ENCODE measurements at places on chromosomes 6 and 20. TPM values are rescaled to one million over a fixed set of nuclear protein-coding genes. Genes with fewer than 3 reads are reported as not detected.

KIAA1586 gene
- total RNA-seq = 4.9 TPM

DNA sequence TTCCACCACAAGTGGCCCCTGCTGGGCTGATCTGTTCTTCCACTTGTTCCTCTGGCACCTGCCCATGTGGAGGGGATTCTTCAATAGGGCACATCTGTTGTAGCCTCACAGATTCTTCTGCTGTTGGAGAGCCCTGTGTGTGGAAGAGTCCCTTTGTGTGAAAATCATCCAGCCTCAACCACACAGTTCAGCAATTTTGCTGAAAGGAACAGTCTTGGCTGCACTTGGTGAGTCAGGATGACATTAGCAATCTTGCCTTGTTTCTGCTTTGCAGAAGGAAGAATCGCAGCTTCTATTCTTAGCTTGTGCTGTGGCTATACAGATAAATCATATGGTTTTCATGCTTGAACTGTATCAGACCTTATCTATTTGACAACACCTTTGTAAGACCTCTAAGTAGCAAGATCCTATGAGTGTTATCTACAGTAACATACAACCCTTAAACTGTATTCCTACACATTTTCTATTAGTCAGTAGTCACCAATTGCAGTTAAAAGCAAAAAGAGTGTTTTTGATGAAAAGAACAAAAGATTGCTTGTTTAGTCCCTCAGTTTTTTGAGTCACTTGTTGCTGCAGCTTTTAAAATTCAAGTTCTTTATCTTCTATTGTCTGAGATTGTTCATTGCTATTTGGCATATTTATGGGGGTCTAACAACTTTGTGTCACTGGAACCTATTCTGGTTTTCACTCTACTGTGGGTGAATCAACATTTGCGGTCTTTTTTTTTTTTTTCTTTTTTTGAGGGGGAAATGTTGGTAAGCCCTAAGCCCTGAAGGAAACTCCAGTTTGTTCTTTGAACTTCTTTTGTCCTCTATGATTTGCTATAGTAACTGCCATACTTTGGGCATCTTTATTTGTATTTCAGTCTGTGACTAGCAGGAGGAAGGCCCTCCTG, 231.6 kb downstream of the TFAP2B start:
- no peak overlapping the region for H3K27ac ChIP-seq
- no peak overlapping the region for H3K4me3 ChIP-seq
- H3K27me3 ChIP-seq = no peaks in the 10 kb centered on the region
- H3K4me1 ChIP-seq = no peaks in the 10 kb centered on the region
- no peaks in the 10 kb centered on the region for H3K36me3 ChIP-seq

DNA sequence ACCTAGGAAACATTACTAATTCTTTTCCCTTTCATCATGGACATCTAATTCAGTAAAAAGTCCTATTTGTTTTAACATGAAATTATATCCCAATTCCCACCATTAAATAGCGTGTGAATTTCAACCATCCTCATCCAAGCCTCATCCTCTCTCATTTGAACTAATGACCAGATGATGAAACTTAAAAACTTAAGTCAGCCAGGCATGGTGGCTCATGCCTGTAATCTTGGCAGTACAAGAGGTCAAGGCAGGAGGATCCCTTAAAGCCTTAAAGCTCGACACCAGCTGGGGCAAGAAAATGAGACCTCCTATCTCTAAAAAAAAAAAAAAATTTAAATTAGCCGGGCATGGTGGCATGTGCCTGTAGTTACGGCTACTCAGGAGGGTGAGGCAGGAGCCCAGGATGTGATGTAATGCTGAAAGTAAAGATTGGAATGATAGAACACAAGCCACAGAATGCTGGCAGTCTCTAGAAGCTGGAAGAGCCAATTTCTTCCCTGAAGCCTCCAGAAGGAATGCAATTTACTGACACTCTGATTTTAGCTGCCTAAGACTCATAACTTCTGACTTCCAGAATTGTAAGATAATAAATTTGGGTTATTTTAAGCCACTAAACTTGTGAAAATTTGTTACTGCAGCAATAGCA, 27.1 kb upstream of the HAO1 start:
- H3K4me3 ChIP-seq = no peak overlapping the region
- no peaks in the 10 kb centered on the region for H3K36me3 ChIP-seq
- no peak overlapping the region for H3K27ac ChIP-seq
- no peak for DNase-seq

GRCh38 chr6:164085091-164086075, 670.9 kb downstream of the QKI start:
- no peaks in the 10 kb centered on the region for H3K4me1 ChIP-seq
- H3K27ac ChIP-seq = peak overlapping the region; percentile 73
- H3K36me3 ChIP-seq = no peaks in the 10 kb centered on the region

- no peaks in the 10 kb centered on the region for H3K27me3 ChIP-seq
- no peak overlapping the region for H3K4me3 ChIP-seq
- DNase-seq = no peak
- H3K4me1 ChIP-seq = no peaks in the 10 kb centered on the region
- H3K36me3 ChIP-seq = no peaks in the 10 kb centered on the region
Measured at GRCh38 chr6:37396571-37397180, 36.3 kb upstream of the CMTR1 start.

DNA sequence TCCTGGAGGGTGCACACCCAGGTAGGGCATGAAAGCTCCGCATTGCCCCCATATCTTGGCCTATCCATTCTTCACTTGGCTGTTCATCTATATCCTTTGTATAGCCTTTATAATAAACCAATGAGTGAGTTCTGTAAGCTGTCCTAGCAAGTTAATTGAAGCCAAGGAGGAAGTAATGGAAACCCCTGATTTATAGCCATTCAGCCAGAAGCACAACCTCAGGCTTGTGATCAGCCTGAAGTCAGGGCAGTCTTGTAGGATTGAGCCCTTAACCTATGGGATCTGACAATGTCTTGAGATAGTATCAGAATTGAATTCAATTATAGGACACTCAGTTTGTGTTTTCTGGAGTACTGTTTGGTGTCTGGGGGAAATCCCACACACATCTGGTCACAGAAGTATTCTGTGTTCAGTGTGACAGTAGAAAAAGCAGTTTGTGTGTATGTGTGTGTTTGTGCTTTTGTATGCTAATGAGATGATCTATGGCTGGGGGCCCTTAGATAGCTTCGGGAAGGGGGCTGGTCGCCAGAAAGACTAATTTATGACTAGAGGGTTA, 5.7 kb downstream of the NT5E start:
- no peak for DNase-seq
- no peaks in the 10 kb centered on the region for H3K4me1 ChIP-seq
- H3K4me3 ChIP-seq = no peak overlapping the region
- no peaks in the 10 kb centered on the region for H3K36me3 ChIP-seq

GRCh38 chr6:20672038-20672437, 137.8 kb downstream of the CDKAL1 start:
- no peak overlapping the region for H3K4me3 ChIP-seq
- no peak for DNase-seq
- H3K27ac ChIP-seq = no peak overlapping the region
- no peaks in the 10 kb centered on the region for H3K36me3 ChIP-seq
- no peaks in the 10 kb centered on the region for H3K4me1 ChIP-seq
